ENCODE measurements at places on chromosomes 2 and 18.
A peak's percentile ranks its signal among the peaks of the same experiment; 100 is the strongest.

DNA sequence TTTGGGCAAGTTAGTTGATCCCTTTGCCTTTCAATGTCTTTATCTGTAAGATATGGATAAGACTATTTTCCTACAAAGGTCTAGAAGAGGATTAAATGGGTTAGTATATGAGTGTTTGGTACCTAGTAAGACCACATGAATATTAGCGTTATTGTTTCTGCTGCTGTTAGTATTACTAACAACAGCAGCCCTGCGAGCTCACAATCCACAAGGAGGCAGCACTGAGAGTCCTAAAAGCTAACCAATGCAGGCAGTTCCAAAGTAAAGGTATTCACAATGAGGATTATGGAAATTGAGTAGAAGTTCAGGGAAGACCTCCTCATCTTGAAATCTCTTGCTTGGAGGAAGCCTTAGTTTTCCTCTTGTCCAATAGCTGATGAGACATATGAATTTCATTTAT, 248.9 kb downstream of the TDRD15 start:
- no peak for DNase-seq

DNA sequence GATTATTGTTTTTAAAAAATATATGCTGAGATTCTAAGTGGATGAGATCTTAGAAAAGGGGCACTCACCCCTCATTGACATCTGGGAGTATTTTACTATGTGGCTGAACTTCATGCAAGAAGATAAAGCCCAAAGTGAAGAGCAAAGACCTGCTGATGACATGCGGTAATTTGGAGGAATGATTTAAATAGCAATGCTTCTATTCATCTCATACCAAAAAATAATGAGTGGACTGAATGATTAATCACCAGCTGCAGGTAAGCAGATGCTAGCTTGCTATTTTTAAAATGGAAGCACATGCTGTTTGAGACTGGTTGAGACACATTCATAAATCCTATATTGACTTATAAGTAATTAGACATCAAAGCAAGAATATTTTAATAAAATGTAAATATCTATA, 12.7 kb upstream of the CDK15 start:
- no peak for DNase-seq

DNA sequence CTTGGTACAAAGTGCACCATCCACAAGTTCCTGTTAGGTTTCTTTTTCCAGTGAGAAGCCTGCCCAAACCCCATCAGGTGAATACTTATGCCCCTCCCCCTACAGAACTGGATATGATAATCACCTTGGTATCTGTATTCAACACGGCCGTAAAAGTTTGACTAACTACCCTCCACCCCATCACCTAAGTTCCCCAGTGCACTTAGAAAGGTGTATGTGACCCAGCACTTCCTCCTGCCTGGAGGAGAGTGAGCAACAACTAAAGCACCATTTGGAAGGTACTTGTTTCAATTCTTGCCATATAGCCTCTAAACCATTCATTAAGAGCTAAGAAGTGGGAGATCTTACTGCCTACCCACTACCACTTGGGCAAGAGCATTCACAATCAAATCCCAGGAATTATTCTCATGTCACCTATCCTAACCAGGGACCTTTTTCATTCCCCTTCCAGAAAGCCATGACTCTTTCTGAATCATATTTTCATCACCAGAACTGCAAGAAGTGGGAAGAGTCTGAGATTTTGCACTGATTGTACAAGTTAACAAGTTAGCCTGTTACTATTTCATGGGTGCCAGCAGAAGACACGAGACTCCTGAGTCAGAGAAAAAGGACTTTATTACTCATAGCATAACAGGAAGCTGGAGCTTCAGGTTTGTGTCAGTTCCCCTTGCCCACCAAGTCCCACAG, 53.5 kb upstream of the NDUFV2 start:
- no peak for DNase-seq

- no peak for DNase-seq
These were observed 272.8 kb downstream of the RND3 start for GRCh38 chr2:150214626-150215025.

GRCh38 chr18:77108001-77108692, 24.4 kb downstream of the MBP start:
- DNase-seq = no peak

DNA sequence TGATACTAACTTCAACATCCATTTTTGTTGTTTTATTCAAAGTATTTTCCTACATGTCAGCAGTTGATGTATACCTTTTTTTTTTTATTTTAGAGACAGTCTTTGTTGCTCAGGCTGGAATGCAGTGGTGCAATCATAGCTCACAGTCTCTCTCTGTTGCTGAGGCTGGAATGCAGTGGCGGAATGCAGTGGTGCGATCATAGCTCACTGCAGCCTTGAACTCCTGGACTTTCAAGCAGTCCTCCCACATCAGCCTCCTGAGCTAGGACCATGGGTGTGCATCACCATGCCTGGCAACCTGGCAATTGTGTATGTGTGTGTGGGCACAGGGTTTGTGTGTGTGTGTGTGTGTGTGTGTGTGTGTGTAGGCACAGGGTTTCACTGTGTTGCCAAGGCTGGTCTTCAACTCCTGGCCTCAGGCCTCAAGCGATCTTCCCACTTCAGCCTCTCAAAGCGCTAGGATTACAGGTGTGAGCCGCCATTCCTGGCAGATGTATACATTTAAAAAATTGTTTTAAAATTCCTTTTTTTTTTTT, 24.8 kb downstream of the SANBR start:
- DNase-seq = no peak

GRCh38 chr2:42328148-42328833, 32.7 kb downstream of the COX7A2L start:
- DNase-seq = peak; percentile 14

DNA sequence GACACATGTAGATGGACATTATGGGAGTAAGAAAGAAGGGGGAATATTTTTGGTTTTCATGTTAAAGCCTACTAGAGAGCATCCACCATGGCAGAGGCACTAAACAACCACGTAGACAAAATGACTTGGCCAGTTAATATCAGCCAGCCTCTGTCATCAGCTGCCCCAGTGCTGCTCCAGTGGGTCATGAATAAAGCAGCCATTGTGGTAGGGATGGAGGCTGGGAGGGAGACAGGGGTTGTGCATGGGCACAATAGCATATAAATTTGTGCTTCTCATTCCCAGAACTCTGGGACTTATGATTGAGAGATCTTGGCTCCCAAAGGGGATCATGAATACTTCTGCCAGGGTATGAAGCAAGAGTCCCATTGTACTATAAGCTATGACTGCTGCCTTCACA, 31.1 kb upstream of the CXCR4 start:
- no peak for DNase-seq

DNA sequence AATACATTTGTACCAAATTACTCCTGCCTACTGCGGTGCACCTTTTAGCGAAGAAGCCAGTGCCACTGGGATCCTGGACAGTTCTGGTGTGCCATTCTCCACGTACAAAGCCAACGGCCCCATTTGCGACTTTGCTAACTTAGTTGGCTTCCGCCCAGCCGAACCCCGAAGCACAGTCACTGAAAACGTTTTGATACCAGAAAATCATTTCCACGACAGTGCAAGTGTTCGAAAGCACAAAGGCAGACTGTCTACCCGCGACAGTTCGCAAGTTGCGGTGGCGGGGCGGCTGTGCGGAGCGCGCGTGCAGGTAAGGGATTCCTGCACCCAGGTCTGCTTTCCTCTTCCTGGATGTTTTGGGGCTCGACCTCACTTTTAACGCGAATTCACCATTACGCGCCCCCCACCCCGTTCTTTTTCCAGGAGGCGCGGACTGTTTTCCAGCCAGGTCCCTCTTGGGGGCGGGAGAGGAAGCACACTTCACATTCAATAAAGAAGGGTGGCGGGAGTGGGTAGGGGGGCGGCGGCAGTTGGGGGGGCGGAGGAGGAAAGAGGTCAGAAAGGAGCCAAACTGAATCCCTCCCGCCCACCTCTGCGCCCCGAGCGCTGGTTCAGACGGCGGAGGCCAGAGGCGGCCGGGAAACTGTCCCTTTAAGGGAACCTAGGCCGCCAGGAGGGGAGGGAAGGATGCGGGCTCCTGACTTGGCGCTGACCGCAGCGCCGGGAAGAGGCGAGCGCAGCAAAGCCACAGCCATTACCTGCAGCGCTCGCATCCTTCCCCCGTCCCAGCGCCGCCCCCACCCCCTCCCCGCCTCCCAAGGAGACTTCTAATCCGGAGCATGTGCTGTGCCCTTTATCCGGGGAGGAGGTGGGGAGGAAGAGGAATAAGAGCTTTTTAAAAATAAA, 107.4 kb upstream of the KCTD1 start:
- DNase-seq = no peak

- peak; percentile 2 for DNase-seq
These were observed 74.7 kb upstream of the KCNJ3 start for GRCh38 chr2:154623819-154624218.

- no peak for DNase-seq
These were observed 14.1 kb upstream of the TMEFF2 start for GRCh38 chr2:192208848-192209247.

DNA sequence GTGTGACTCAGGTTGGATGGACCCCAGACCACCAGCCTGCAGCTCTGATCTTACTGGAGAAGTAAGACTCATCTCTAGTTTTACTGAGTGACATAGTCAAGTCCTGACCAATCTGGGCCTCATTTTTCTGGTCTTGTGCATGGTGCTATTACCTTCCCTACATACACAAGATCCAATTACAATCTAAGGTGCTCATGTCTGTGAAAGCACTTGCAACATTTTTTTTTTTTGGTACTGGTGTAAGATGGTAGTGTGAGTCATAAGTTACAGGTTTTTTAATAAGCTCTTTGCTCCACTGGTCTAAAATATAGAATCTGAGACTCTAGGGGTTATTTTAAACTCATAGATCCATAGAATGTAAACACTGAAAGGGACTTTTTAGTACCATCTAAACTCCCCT, 117.3 kb upstream of the EFEMP1 start:
- no peak for DNase-seq

DNA sequence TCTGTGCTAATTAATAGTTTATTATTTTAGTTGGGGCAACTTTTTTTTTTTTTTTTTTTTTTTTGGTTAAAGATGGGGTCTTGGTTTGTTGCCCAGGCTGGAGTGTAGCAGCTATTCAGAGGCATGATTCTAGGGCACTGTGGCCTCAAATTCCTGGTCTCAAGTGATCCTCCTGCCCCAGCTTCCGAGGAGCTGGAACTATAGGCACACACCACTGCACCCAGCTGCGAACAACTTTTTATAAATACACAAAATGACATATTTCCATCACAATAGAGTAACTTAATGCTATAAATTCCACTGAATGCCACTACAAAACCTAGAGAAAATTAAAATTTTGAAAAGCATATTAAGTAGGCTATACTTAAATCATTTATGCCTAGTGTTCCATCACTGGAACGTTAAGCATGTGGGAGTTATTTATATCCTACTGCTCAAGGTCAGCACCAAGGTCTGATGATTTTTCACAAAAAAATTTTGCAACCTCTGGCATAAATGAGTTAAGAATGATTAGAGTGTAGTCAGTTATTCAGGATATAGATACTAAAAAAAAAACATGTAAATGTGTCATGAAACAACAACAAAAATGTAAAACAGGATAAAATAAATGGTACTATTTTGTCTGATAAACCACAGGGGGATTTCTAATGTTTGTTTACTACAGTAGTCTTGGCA, 46.8 kb downstream of the GFPT1 start:
- no peak for DNase-seq

DNA sequence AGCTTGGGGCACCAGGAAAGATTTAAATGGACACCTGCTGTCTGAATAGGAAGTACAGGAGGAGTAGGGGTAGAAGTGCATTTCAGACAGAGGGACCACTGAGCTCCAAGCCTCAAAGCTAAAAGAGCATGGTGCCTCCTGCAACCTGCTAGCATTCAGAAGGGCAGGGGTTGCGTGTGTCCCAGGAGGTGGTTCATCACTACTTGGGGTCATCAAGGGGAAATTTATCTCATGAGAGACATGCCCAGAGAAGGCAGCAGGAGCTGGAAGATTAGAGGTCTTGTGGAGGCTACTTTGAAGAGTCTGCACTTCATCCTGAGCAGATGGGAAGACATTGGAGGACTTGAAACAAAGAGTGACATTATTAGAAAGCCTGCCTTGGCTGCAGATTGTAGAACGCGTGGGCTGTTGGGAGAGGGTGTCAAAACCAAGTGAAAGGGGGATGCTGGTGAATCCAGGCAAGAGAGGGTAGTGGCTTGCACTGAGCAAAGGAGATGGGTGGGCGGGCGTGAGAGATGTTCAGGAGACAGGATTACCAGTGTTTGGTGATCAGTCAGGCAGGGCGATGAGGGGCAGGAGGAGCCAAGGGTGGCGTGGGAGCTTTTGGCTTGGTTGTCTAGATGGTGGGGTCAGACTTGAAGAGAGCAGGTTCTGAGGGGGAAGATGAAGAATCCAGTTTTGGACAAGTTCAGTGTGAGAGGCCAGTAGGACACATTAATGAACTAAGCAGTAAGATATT, 154.0 kb downstream of the DYSF start:
- no peak for DNase-seq

- DNase-seq = no peak
These were observed 290.2 kb downstream of the PRKCE start for GRCh38 chr2:45941531-45942236.

GRCh38 chr18:56570978-56571377, 67.4 kb downstream of the TXNL1 start:
- no peak for DNase-seq

DNA sequence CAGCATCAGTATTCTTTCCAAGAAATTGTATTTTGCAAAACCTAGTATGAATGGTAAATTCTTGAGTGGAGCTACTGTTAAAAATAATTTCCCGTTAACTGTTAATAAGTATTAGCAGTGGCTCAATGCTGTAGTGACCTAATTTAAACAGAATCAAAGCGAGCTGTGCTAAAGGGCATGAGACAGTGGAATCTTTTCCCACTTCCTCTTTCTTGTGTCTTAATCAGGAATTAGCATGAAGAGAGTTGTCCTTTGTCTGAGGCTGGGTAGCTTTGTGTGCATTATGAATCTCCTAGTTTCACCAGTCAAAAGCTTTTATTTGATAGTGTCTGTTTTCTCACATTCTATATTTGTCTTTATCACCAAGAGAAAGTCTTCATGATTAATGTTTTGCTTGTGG, 298.8 kb upstream of the GCFC2 start:
- DNase-seq = no peak

- no peak for DNase-seq
These were observed 1564.6 kb upstream of the NXPH2 start for GRCh38 chr2:140344838-140345237.

- no peak for DNase-seq
These were observed 11.7 kb downstream of the PASK start for GRCh38 chr2:241137276-241138190.

GRCh38 chr2:227407591-227408151, 19.9 kb upstream of the SCYGR1 start:
- no peak for DNase-seq

- DNase-seq = no peak
These were observed 105.1 kb upstream of the GALNT5 start for GRCh38 chr2:157152362-157152761.

DNA sequence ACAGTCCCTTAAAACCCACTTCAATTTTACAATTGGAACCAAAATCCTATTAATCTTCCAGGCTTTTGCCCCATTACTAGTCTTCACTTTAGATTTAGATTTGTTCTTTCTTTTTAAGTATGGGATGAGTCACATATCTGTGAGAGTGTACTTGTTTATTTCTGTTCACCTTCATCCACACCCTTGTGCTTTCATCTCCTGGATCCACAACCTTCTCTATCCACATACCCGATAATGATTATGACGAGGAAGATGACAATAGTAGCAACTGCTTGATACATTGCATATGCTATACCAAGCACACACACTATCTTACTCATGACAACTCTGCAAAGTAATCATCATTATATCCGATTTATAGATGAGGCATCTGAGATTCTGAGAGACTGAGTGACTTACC, 297.3 kb downstream of the PLCL1 start:
- no peak for DNase-seq

Measured in GM19239 (cell line).